ENCODE measurements at places on chromosomes 4 and X. TPM values are rescaled to one million over a fixed set of nuclear protein-coding genes. Genes with fewer than 3 reads are reported as not detected.

GRCh38 chr4:38315286-38315685 lies 348.7 kb upstream of the KLF3 start:
- no peak for DNase-seq

GRCh38 chrX:72100824-72101351 lies 30.8 kb downstream of the RTL5 start:
- DNase-seq, result no peak

DNA sequence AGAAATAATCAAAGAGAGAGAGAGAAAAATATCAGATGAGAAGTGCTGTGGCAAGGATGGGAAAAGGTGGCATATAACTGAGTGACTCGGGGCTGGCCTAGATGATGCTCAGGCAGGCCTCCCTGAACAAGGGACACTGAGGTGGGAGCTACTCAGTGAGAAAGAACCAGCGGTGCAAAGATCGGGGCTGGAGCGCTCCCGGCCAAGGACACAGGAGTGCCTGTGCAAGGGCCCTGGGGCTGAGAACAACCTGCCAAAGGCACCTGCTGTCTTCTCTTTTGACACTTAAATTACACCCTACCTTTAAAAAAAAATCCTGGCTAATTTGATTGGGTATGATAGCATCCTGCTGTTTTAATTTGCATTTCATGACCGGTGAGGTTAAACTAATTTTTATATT lies 77.7 kb upstream of the C4orf50 start:
- DNase-seq, result no peak

GRCh38 chrX:123673813-123674212 lies 59.0 kb downstream of the THOC2 start:
- no peak for DNase-seq

DNA sequence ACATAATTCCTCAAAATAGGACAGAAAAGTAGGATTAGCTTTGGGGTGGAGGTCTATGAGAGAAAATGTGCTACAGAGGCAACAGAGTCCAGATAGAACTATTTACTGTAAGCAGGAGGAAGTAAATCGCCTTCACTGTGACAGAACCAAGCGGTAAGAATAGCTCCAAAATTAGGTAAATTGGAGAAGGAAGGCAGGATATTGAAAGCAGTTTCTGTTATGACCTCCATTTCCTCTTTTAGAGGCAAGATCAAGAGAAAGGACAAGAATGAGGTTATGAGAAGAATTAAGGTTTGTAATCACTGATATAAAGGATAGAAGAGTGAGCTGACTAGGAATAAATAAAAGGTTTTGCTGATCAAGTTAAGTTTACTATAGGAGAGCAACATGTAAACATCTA lies 44.1 kb upstream of the NEUROG2 start:
- DNase-seq, result no peak

DNA sequence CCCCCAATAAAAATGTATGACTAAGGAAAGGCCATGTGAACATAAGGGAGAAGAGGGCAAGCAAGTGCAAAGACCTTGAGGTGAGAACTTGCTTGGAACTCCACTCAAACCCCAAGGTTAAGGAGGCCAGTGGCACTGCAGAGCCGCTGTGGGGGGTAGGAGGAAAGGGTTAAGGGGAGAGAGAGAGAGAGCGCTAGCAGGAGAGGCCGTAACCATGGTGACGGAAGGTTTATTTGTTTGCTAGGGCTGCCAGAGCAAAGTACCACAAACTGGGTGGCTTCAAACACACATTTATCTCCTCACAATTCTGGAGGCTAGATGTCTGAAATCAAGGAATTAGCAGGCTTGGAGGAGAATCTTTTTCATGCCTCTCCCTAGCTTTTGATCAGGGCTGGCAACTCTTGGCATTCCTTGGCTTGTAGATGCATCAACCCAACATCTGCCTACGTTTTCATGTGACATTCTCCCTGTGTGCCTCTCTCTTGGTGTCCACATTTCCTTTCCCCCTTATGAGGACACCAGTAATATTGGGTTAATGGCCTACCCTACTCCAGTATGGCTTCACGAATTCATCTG lies 35.2 kb downstream of the SMIM20 start:
- no peak for DNase-seq

DNA sequence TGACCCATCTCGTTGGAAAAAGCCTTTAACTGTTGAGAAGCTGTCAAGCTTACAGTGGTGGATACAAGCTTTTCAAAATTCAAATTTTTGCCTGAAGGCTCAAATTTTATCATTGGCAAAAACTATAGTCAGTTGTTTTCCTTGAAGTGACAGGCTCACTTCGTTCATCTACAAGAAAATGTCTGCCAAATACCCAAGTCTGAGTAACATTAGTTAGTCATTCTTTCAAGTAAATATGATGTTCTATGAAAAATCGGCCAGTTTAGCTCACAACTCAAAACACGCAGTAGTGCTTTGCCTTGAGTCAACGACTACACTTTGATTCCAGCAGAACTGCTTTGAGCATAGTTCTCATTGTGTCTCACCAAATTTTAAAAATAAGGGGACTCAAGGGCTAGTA lies 170.3 kb upstream of the MAMLD1 start:
- DNase-seq, result no peak

- DNase-seq, result no peak
These were observed 26.0 kb downstream of the OCRL start for GRCh38 chrX:129566073-129566472.

- peak; percentile 5 for DNase-seq
These were observed 519.2 kb downstream of the PCDH10 start for GRCh38 chr4:133668061-133668851.

DNA sequence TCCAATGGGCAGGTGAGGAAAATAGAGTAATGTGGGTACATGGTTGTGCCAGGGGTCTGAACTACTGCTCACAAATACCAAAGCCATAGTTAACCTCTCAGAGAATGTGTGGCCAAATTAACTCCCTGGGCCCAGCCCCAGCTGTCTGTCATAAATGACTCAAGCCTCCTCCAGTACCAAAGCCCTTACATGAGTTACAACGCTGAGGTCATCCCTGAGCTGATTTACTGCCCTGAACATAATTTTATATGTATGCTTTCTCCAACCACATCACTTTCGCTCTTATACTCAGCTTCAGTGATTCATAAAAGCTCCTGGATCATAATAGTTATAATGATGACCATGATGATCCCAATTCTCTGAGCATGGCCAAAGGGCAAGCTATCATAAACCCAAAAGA lies 283.9 kb downstream of the NKX6-1 start:
- no peak for DNase-seq

DNA sequence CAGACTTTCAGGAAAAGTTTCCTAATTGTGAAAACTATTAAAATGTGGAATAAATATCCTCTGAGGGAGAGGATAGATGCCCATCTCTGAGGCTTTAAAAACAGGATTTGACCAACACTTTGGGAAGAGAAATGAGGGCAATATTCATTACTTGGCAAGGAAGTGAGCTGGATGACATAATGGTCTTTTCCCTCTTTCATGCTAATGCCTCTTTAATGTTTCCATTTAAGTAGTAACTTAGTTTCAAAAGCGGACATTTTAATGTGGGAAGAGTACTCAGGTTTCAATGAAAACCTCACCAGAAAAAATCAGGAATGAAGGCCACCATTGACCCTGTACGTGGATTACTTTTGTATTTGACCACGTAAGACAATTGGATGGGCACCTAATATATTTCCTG lies 503.3 kb downstream of the ANKRD50 start:
- DNase-seq, result no peak

DNA sequence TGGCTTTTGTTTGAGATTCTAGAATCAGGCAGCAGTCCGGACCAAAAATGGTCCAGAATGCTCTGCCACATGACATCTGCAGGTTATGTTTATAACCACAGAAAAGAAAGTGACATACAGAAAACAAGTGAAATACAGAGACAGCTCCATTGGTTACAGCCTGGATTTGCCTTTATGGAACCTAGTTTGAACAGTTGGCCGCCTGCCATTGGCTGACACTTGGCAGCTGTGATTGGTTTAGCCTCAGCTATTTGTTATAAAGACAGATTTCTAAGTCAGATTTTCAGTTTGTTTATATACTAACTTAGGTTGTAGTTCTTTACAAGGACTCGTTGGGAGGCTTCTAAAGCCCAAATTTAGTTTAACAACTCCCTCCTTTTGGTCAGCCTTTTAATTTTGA lies 40.8 kb upstream of the IL9R start:
- no peak for DNase-seq

The ADGRA3 gene
- 11.2 TPM for total RNA-seq

The PLS3 gene
- total RNA-seq, result 45.0 TPM

The MAP9 gene
- 3.1 TPM for total RNA-seq

The MAMLD1 gene
- total RNA-seq, result 0.42 TPM

The SCRG1 gene
- 0.05 TPM for total RNA-seq

The F11 gene
- total RNA-seq, result not detected

The SOD3 gene
- total RNA-seq, result 3.1 TPM

The SMIM31 gene
- not detected for total RNA-seq

The CXCL11 gene
- total RNA-seq, result 7.1 TPM
